ENCODE measurements at places on chromosomes 1 and 21.

DNA sequence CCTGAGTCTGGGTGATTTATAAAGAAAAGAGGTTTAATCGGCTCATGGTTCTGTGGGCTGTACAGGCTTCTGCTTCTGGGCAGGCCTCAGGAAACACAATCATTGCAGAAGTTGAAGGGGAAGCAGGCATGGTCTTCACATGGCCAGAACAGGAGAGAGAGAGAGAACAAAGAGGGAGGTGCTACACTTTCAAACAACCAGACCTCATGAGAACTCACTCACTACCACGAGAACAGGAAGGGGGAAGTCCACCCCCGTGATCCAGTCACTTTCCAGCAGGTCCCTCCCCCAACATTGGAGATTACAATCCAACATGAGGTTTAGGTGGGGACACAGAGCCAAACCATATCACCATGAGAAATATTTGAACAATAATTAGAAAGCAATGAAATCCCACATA lies 222.9 kb downstream of the FAM72C start:
- no peak for DNase-seq

DNA sequence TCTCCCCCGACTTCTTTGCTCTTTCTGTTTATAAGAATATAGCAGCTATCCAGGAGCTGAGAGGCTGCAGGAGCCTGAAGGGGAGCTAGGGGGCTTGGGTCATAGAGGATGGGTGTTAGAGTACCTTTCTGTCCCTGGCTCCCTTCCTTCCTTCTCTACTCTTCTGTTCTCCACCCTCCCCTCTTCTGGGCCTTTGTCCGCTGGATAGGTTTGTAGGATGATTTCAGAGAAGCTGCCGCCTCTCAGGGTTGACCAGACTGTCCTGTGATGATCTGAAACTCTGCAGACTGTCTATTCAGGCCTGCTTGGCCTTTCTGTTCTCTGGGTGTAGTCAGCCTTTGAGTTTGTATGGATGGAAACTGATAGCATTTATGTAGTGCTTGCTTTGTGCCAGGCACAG lies 26.3 kb downstream of the PPFIA4 start:
- DNase-seq: no peak

DNA sequence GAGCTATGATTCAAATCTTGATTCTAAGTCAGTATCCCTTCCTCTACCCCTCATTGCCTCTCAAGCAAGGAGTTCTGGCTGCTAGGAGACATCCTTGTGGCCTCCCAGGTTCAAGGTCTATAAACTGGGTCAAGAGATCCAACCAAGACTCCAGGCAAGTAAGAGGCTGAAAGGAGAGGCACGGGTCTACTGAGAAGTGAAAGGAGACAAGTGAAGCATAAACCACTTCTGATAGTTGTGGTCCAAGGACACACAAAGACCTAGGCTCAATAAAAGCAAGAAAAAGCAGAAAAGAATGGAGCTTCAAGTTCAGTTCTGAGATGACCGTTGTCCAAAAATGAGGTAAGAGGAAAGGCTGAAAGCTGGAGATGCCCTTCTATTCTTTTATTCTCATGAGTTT lies 17.8 kb upstream of the PPP2R5A start:
- DNase-seq: no peak

DNA sequence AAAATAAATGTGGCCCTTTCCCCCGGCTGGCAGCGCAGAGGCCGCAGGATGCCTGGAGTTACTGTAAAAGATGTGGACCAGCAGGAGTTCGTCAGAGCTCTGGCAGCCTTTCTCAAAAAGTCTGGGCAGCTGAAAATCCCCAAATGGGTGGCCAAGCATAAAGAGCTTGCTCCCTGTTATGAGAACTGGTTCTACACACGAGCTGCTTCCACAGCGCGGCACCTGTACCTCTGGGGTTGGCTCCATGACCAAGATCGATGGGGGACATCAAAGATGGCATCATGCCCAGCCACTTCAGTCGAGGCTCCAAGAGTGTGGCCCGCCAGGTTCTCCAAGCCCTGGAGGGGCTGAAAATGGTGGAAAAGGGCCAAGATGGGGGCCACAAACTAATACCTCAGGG lies 95.9 kb downstream of the LRIG2 start:
- no peak for DNase-seq

DNA sequence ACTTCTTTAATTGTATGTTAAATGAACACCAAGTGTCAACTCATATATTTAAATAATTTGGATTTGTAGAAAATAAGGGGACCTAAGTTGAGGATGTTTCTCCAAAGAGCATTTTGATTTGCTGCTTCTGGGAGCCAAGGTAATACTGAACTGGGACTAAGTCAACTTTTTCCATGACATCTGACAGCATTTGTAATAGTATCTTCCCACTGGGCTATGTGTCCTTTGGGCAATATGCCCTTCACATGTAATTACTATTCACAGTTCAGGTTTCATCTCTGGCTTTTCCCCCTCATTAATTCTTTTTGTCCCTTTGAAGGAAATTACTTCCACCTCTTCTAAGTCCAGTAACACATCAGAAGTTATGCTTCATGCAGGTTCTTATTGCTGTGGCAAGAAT lies 36.7 kb upstream of the HP1BP3 start:
- DNase-seq: no peak

GRCh38 chr1:112575154-112575804 lies 43.7 kb downstream of the ST7L start:
- DNase-seq: no peak

- no peak for DNase-seq
Measured at GRCh38 chr1:173409613-173410012, 67.5 kb upstream of the PRDX6 start.

DNA sequence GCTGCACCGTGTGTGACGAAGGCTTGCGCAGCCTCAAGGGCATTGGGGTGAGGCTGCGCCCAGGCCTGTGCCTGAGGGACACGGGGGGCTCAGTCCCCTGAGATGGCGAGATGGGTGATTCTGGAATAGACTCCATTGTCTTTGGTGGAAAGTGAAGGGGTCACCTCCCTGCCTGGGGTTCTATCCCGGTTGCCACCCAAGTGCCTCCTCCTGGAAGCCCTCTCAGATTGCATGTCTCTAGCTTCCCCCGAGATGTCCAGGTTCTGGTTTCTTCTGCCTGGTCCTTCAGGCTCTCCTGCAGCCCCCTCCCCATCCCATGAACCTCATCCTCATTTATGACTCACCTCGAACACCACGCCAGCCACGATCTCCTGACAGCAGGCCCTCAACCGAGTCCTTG lies 22.3 kb upstream of the MFN2 start:
- DNase-seq: no peak

DNA sequence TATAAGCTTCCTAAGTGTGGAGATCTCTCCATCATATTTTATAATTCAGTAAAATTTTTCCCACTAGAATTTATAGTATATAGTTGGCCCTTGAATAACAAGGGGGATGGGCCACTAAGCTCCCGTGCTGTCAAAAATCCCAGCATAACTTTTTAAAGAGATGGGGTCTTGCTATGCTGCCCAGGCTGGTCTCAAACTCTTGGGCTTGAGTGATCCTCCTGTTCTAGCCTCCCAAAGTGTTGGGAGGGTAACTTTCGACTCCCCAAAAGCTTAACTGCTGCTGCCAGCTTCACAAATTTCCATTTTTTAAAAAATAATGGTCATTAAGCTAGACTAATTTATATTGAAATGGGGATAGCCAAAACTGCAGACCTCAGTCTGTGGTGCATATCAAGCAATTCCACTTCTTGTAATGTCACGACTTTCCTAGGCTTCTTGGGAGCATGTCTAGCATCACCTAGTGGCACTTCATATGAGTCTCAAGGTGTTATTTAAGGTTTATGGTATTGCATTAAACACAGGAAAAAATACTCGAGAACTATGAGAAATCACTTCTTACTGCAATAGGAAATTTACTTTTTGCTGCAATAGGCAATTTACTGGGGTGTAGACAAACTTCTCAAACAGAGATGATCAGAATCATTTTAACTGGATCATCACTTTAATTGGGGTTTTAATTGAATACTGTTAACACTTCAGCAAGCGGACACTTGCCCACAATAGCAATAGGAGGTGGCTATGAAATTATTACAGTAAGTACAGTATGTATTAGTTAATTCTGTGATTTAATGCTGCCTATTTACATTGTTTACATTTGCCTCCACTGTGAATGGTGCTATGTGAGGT lies 19.3 kb upstream of the ACTA1 start:
- no peak for DNase-seq

GRCh38 chr1:36386265-36387140 lies 779 bp upstream of the STK40 start:
- DNase-seq: peak; percentile 100

DNA sequence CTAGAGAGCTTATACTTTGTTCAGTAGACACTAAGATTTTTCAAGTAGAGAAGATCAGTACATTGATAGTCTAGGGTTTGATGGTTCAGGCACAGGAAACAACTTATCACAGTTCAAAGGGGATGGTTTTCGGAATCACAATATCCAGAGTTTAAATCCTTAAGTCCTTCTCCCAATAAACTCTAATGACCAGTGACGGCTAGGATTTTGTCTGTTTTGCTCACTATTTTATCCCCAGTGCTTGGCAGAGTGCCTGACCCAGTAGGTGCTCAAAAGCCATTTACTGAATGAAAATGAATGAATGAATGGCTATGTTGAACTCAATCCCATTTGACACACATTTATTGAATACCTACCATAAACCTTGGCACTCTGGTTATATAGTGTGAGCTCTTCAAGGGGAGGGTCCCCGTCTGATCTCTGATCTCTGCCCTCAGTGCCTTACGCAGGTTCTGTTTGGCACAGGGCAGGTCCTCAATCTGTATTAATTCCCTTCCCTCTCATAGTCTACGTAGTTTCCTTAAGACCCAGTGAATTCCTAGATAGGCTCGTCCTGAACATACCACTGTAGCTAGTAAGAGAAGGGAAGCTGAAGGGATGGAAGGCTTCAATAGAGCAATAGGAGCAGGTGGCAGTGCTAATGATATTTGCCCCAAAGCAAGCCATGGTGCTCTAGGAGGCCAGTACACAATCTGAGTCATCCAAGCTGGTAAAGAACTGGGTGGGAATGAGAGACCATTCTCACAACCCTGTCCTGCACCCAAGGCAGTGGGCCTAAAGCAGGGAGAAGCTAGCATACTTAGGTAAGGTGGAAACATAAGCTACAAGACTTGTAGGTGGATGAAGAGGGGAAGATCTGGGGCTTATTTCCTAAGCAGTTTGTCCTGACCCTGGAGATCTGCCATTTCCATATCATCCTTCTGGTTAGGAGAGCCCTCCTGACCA lies 53.4 kb downstream of the DMAP1 start:
- DNase-seq: no peak

GRCh38 chr1:218259800-218260199 lies 25.3 kb upstream of the RRP15 start:
- no peak for DNase-seq

DNA sequence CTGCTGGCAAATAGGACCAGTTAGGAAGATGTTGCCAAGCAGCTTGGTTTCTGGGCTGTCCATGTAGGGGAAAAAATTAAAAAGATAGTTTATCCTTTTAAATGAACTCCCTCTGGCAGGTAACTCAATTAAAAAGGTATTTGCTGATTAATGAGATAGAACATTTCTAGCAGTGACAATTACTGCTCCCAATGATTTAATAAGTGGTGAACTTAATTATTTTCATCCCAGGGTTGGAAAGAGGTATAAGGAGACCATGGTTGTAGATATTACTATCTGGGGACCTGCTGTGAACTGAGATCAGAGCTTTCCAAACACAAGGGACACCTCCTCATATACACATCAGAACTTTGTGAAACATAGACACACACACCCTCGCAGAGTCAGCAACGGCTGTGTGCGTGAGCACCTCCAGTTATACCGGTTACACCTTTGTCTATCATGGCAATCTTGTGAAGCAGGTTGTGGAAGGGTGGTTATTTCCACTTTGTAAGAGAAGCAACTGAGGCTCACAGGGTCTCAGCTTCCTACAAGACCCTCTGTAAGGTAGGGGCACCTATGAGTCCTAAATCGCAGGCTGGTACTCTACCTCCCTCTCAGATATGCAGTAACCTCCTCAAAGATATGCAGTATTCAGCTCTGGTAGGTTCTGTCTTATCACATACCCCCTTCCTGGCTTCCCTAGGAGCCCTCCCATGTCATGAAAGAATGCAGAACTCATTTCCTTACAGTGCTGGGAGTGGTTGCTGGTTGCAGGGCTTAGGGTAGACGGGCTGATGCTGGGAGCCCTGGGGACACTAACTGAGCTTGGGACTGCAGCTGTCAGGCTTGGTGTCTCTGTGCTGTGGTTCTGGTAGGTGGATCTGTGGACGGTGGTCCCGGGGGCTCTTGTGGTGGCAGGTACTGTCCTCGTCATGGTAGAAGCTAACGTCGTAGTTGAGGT lies 18.5 kb upstream of the MAGOH start:
- no peak for DNase-seq

DNA sequence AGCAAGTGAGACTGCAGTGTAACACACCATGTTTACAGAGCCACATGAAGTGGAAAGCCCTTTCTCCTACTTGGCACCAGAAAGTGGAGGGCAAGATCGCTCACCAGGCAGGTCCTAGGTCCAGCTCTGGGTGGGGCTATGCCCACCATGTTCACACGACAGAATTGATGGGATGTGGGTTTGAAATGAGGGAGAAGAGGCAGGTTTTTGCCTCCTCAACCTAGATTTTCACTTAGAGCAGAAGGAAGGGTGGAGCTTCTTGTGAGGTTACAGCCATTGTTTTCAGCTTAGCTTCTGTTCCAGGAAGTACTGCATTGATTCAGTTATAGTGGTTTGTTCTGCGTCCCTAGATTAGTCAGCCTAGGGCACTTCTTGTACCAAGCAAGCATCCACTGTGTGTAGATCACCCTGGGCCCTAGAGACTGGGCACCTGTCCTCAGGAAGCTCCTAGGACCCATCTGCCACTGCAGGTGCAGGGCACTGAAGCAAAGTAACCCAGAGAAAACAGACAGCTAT lies 2.3 kb downstream of the CD53 start:
- DNase-seq: no peak

DNA sequence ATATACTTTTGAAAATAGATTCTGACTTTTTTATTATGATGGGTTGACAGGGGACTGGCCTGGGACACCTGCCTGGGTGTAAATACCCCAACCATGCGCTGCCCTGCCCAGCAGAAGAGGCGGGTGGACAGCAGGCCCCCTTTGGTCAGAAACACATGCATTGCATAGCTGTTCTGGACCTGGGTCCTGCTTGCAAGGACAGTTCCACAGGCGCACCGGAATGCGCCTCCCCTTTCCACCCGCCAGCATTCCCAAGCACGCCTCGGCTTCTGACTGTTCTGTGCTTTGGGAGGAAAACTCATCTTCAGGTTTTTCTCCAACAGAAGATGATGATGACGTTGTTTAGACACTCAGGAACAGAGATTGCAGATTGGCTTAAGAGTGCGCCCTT lies 428 bp upstream of the ZNF678 start:
- no peak for DNase-seq

DNA sequence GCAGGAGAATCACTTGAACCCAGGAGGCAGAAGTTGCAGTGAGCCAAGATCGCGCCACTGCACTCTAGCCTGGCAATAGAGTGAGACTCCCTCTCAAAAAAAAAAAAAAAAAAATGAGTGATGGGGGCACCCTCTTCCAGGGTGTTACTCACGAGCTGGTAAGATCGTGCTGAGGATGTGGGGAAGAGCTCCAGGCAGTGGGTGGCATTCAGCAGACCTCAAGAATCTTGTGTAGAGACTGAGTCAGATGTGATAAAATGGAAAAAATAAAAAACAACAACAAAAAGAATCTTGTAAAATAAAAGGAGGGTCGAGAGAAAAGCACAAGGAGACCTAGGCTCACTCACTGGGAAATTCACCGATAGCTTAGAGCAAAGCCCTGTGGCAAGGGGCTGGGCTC lies 38.5 kb downstream of the EPHA2 start:
- no peak for DNase-seq
